ENCODE measurements at places on chromosomes 5 and 9.

DNA sequence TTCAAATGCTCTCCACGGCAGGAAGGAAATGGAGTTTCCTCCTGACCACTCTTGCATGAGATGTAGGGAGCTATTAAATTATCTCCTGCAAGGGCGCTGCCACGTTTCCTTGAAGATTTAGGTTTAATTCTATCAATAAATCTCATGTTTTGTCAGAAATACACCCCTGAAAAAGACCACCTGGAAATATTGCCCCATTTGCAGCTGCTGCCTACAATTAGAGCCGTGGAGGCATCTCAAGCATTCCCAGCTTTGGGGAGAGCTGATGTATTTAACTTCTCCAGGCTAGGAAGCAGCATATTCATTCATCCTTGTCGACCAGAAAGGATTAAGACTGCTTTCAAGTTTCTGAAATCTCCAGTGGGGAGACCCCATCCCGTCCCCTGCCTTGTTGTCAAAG is 40.5 kb downstream of the CCNJL start:
- DNase-seq: no peak

DNA sequence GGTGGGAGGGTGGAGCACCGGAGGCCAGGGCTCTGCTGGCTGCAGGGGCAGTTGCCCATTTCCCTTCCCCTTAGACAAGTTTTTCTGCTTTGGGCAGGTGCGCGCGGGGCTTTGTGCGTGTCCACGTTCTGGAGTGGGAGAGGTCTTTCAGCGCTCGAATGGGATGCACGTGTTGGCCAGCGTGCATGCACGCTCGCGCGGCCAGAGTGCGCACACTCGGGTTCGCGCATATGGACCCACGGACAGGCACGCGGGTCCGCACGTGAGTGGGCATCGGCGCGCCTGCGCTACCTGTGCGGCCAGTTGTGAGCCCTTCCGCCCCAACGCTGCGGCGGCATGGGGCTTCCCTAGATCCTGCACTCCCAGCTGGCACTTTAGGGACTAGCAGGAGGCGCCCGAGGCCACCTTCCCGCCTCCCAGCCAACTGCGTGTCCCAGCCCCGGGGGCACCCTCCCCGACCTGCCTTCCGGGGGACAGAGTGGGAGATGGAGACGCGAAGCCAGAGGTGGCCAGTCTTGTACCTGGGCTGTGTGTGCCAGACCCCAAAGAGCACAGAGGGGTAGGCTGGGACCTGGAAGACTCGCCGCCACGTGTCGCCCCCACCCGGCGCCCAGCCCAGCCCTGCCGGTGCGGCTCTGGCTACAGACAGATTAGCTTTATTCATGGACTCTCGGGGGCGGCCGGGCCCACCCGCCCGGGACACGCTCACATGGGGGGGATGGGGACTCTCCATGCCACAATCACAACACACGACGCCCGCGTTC is 9.8 kb upstream of the GPRIN1 start:
- DNase-seq: no peak

- DNase-seq: no peak
Measured at GRCh38 chr5:107900721-107901120, 230.0 kb upstream of the EFNA5 start.

DNA sequence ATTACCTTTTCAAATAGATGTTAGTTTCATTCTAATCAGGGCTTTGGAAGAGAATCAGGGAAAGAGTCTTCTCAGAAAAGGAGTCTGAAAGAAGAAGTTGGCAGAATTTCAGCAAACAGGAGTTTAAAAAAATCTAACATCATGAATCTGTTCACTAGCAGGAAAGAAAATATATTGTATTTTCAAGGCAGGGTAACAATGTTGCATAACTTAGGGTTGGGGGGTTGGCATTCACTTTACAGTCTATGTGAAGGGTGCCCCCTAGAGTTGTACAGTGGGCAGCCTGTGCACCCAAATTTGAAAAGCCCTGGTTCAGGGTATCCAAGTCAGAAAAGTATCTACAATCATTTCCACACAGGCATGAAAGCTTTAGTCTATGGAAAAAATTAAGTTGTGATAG is 348.4 kb upstream of the SLC30A5 start:
- no peak for DNase-seq

DNA sequence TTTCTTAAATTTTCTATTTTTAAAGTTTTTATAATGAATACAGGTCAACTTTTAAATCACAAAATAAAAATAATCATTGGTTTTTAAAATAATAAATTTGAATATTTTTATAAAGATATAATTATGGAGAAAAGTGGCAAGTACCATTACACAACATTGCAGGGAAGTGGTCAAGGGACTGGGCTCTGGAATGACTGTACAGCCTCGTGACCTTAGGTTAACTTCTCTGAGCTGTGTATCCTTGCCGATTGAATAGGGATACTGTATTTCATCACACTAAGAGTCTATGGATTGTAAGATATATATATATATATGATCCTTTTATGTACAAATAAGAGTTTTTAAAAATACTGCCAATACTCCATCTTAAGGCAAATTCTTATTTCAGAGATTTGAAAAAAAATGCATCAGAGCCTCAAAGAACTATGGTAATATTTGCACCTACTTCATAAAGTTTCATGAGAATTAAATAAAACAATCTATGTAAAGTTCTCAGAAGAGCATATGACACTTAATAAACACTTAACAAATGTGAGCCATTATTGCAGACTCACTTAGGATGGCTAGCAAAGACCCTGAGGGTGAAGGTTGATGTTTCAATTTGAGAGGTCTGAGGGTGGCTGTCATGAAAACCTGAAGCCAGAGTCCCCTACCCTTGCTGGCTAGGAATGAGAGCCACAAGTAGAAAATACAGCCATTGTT is 136.5 kb downstream of the CCDC192 start:
- DNase-seq: no peak

- no peak for DNase-seq
Measured at GRCh38 chr5:150329038-150329437, 26.3 kb upstream of the ARSI start.

GRCh38 chr5:10562201-10563109 is 1.4 kb upstream of the ANKRD33B start:
- no peak for DNase-seq

DNA sequence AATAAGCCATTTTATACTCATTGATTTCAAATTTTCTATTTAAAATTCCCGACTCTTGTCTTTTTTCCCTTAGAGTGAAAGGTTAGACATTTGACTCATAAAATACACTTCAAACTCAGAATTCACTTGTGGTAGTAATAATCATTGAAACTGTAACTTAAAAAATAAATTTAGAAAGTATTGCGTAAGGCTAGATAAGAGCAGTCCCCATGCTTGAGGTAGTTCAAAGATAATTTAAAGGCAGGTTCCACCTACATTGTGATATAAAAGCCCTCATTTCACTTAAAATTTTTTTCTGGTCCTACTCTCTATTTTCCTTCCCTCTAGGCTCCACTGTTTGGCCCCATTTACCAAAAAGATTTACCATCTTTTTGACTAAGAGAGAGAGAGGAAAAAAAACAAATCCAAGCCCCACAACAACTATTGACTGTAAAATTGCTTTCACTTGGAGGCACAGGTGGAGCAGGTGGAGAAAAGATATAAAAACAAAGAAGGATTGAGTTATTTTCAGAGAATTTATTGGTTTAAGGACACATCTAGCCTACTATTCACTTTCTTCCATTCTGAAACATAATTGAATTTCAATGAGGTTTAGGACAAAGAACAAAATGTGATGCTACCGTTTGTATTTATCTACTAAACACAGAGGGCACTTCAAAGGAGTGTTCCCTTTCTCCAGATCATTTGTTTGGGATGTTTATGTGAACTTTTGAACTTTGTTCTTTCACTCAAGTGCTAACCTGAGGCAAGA is 61.0 kb downstream of the FBXO4 start:
- DNase-seq: no peak

GRCh38 chr5:107680099-107680498 is 9.4 kb upstream of the EFNA5 start:
- DNase-seq: no peak

- no peak for DNase-seq
Measured at GRCh38 chr5:93593476-93594131, 10.6 kb downstream of the NR2F1 start.

DNA sequence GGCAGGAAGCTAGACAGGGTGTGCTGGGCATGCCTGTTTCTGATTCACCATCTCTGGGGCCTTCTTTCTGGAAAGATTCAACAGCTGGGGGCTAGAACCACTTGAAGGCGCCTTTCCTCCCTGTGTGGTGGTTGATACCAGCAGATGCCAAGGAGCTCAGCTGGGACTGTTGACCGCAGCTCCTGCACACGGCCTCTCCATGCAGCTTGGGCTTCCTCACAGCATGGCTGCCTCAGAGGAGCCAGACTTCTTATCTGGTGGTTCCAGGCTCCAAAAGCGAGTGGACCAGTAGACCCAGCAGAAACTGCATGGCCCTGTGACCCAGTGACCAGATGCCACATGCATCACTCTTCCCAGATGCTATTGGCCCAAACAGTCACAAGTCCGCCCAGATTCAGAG is 74.7 kb upstream of the COL5A1 start:
- no peak for DNase-seq

- no peak for DNase-seq
Measured at GRCh38 chr5:103569313-103570060, 6.9 kb upstream of the NUDT12 start.

DNA sequence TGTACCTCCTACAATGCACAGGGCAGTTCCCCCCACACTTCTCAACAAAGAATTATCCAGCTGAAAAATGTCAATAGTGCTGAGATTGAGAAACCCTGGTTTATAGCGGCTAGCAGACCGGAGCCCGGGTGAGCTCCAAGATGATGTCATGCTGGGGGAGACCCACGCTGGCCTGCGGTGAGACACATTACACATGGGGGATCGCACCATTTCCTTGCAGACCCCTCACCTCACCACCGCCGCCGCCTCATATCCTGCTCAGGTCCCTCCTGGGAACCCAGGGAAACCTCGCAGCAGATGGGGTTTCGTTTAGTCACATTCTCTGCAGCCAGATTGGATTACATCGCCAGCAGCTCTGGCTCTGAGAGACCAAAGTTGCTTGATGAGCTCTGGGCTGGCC is 14.7 kb upstream of the TNC start:
- no peak for DNase-seq

DNA sequence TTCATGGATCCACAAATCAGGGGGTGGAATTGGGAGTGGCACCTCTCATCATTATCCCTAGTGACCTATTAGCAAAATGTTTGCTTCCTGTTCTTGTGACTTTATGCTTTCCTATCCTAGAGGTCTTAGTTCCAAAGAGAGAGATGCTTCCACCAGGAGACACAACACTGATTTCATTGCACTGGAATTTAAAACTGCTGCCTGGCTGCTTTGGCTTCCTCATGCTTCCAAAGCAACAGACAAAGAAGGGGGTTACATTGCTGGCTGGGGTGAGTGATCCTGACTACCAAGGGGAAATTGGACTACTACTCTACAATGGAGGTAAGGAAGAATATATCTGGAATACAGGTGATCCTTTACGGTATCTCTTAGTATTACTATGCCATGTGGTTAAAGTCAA is 69.2 kb upstream of the SH3GL2 start:
- DNase-seq: no peak

- no peak for DNase-seq
Measured at GRCh38 chr9:93054758-93055704, 3.5 kb upstream of the SUSD3 start.

DNA sequence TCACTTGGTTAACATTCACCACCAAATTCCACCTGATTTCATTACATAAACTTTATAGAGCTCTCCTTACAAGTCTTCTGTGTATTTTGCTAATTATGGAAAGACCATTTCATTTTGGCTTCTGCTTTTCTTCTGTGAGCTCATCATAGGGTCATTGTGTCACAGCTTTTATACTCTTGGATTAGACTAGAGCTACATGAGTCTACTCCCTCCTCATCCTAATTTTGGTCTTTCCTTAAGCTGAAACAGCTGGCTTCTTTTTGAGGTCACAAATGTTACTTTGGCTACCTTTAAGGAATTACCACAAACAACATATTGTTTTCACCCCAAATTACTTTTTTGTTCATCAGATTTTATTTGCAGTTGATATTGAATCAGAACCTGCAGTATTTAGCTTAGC is 103.0 kb downstream of the NPR3 start:
- DNase-seq: no peak

DNA sequence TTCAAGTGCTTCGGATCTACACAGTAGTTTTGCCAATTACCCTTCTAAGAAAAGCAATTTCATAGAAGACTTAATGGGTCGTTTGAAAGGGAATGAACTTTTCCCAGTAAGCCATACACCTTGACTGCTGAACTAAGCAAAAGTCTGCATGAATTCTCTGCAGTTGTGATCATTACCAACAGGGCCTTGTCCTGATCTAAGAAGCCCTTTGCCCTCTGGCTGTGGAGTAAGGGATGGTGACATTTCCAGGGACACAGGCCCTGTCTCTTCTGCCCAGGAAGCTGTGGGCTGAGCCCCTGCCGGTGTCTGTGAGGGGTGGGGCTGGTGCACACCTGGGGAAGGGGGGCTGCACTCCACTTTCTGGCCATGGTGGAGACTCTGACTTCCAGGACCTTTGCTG is 30.5 kb downstream of the ZDHHC11 start:
- no peak for DNase-seq

DNA sequence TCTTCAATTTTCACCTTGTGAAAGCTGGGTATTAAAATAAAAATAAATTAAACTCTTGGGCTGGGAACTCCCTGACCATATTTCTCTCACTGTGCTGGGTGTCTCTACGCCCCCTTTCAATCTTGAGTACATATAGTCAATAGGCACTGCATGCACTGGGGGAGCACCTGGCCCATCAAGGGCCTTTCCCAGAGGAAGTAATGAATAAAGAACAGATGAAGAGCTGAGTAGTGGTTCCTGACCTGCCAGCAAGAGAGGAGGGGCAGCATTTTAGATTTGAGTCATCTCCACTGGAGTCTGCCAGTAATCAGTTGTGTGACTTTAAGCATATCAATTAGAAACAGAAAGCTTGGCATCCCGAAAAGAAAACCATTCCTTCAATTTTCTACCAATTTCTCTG is 6.2 kb downstream of the MAPKAP1 start:
- DNase-seq: no peak

- DNase-seq: no peak
Measured at GRCh38 chr9:88974641-88975040, 16.6 kb upstream of the S1PR3 start.

DNA sequence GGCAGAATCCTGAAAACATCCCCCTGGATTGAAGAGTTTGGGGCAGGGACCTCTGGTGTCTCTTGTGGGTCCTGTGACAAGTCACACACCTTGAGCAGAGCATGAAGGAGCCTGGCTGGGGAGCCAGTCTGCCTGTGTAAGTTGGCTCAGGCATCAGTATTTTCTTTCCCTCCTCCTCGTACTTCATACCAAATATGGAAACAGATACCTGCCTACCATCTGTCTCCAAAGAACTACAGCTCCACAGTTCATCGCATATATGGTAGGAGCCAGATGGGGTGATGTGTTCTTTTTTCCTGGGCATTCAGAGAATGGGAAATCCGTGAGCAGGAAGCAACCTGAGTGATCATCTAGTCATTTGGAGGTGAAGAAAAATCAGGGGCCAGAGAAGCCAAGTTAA is 177.3 kb upstream of the RAD23B start:
- no peak for DNase-seq

Measured in GF-D8 (cell line).